SK-MEL-5 (cell line): ENCODE measurements at places on chromosomes 1 and 21. TPM values are rescaled to one million over a fixed set of nuclear protein-coding genes. Genes with fewer than 3 reads are reported as not detected.
A peak's percentile ranks its signal among the peaks of the same experiment; 100 is the strongest.

RPE65 gene
- total RNA-seq = not detected in 2 replicates

ENAH gene
- 113 TPM in 2 replicates for total RNA-seq

DNA sequence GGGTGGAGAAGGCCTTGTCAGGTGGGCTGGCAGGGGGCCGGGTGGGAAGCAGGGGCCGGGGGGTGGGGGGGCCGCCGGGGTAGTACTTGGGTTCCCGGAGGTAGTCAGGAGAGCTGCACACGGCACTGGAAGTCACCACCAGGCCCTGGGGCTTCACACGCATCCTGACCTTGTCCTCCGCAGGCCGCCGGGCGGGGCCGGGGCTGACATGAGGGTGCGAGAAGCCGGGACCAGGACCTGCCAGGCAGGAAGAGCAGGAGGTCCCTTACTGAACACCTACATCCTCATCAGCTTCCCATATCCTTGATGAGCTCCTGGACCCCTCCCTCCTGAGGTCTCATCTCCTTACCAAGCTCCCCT, 52.0 kb downstream of the AHDC1 start:
- no peak for DNase-seq

B3GALT5 gene
- total RNA-seq = not detected in 2 replicates

- DNase-seq = no peak
These were observed 35.0 kb upstream of the TTC34 start for GRCh38 chr1:2836333-2836970.

DNA sequence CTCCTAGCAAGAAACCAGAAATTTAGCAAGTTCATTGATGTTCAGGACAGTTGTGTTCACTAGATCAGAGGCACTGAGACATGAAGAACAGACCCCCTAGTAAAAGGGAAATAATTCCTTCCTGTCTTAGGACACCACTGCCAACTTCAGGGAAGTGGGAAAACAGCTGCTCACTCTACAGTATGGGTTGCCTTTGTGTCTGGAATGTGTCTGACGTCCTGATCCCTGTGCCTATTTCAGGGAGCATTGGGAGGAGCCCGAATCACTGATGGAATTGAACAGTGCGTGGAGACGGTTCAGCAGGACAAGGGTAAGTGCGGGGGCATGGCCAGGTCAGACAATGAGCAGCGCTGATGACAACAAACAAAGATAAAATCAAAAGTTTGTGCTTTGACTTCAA, 21.0 kb downstream of the S100A11 start:
- DNase-seq = peak; percentile 28
